ENCODE measurements at places on chromosomes 1 and 21.

GRCh38 chr1:46134660-46135331 lies 2.4 kb upstream of the PIK3R3 start:
- DNase-seq = no peak

DNA sequence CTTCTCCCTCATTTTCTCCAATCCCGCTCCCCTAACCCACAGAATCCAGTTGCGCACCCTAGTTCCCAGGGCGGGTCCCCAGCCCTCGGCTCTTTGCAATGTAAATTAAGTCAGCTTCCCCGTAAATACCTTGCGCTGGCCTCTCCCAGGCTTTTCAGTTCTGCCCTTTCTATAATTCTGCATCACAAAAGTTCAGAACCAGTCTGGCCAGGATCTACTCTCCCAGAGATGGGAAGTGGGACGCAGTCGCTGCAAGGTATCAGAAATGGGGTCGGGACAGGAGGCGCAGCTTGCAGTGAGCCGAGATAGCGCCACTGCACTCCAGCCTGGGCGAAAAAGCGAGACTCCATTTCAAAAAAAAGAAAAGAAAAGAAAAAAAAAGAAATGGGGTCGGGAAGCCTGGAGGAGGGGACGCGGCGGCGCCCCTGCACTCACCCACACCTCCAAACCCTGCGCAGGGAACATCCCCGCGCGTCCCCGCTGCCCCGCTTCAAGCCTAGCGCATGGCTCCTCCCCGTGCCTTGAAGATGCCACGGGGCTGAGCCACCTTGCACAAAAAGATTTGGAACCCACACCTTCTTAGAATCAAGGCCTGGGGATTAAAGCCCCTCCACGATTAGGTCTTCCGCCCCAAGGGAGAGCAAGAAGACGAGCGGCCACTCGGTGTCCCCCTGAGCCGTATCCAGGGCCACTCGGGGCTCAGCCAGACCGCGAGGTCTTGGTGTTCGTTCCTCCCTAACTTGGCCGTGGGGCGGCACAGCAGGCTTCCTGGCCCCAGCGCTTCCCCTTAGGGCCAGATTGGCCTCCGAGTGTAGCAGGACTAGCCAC lies 27.2 kb upstream of the ITLN2 start:
- no peak for DNase-seq

DNA sequence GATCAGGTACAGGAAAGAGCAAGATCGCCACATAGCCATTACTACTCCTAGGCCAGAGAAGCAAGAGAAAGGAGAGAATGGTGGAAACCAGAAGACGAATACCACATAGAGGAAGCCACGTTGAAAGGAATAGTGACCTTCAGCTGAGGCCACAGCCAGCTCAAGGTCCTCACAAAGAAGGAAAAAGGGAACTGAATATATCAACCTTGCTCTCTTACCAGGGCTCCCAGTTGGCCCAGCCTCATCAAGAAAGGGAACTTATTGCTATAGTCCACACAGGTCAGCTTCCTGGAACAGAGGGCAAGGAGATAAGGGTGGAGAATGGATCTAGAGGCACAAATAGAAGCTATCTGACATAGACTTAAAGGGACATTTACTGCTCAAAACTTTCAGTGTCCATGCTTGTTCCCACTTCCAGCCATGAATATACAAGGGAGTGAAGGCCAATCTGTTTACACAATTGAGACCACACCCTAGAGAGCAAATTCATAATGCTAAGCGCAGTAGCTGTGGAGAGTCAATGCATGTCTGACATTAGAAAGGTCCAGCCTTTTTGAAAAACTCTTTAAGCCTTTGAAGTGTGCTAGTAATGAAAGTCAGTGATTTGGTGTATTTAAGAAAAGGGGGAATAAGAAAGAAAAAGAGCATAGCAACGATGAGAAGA lies 120.7 kb upstream of the ZC3H11B start:
- no peak for DNase-seq

GRCh38 chr1:45914836-45915235 lies 111.4 kb downstream of the MAST2 start:
- DNase-seq = no peak

- DNase-seq = peak; percentile 49
Measured at GRCh38 chr1:17874710-17875109, 119.6 kb downstream of the ACTL8 start.

DNA sequence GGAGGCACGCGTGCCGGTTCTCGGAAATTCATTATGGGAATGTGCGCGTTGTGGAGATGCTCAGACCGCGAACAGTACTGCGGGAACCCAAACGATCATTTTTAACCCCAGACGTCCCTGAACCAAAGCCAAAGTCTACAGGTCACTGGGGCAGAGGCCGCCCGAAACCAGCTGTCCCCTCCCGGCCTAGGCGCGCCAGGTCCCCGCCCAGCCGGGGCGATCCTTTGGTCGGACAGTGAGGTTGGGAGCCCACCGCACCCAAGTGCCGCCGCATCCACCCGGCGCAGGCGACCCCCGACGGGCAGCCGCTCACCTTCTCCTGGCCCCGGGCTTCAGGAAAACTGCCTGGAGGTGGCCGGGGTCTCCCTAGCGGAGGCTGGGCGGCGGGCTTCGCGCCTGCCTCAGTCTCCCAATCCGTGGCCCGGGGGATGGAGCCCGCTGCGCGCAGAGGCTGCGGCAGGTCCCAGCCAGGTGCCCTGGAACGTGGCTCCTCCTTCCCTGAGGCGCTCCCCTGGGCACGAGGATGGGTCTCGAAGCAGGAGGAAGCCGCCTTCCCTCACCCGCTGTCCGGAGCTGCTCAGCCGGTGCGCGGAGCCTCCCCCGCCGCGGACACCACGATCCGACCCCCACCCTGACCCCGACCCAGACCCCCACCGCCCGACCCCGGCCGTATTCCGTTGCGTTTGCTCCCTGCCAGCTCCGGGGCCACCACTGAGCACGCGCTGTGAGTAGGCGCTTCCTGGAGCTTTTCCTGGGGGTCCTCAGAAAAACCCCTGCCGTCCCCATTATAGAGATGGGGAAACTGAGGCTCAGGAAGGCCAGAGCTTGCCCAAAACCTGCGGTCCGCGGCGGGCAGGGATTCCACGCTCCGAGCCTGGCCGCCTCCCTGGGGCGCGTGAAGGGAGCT lies 8.1 kb upstream of the SLX9 start:
- DNase-seq = no peak

DNA sequence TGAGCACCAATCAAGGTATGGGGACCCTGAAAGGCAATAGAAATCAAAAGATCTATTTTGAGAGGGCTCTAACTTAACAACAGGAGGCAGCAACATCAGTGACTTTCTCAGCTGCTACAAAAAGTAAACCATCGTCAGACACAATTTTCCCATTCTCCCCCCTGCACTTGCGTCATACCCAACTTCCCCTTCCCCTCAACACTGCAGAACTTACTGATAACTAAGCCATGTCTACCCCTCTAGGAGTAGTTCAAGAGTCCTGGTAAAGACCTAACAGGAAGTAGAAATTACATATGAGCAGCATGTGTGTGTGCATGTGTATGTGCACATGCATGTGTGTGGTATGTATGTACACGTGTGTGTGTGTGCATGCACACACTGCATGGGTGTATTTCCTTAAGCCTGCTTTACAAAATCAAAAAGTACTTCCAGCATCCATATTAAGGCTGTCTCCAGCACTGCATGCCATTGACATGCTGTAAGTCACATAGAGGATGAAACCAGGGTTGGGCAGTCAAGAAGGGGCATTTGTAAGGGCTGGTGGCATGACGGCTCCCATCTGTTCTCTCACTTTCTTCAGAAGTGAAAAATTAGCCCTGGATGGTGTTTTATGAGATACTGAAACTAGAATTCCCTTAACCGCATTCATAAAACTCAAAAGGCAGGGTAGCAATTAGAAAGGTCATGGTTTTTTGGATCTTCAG lies 460.1 kb upstream of the RUNX1 start:
- no peak for DNase-seq

DNA sequence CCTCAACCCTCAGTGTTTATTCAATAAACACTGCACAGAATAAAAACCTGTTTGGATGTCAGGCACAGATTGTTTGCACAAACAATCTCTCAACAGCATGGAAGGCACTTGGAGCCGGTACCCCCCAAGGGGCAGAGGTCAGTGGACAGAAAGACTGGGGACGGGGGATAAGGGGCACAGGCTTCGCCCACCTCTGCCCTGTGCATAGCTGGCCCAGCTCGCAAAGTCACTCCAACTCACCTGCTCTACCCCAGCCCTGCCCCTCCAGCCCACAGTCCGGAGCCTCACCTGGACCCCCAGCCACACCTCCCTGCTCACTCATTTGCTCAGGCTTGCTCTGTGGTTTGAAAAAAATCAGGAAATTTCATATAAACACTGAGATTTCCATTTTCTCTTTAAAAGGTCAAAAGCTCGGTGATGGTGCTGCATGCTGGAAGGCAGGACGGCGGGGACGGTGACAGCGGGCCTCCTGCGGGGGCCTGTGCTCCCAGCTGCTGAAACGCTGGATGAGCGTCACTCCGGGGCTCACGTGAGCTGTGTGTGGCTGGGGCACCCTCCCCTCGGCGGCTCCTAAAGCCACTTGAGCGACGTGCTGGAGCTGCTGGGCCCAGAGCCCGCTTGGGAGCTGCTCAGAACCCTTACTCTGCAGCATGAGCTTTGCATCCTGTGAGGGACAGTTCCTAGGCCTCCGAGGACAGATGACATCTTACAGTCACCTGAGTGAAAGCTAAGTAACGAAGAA lies 54.5 kb downstream of the PRDM15 start:
- no peak for DNase-seq

- peak; percentile 79 for DNase-seq
Measured at GRCh38 chr1:160862203-160863060, at the start of gene CD244. Gene CD244, minus strand, starts transcription at chr1:160862887. Its CDS starts 210 bp downstream, at chr1:160862677.

GRCh38 chr1:204944662-204945061 lies 74.0 kb downstream of the NFASC start:
- DNase-seq = no peak

DNA sequence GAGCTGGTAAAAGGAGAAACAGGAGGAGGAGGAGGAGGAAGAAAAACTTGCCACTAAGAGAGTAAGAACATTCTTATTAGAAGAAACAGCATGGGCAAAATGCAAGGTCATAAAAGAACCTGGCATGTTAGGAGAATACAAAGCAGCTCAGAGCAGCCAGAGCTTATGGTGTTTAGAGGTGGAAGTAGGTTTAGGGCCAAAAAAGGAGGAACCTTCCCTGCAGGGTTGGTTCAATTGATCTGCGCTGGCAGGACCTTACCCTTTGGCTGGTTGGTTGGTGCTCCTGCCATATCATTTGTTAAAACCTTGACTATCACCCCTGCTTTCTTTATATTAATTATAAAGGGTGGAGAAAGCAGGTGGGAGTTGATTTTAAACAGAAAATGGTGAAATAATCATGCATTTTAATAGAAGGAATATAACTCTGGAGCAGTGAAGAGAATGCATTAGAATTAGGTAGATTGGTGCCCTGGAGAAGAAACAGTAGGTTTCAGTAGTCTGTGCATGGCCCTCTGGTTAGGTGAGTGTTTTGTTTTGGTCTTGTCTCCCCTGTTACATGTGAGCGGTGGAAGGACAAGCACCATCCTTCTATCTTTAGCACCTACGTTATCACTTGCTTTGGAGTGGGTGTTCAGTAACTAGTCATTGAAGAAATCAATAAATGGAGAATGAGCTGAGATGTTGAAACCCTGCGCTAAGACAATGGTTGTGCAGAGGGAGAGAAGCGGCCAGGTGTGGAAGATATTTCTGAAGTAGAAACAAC lies 110.4 kb upstream of the NGF start:
- no peak for DNase-seq

- DNase-seq = no peak
Measured at GRCh38 chr1:100250807-100251206, 1.2 kb upstream of the DBT start.

DNA sequence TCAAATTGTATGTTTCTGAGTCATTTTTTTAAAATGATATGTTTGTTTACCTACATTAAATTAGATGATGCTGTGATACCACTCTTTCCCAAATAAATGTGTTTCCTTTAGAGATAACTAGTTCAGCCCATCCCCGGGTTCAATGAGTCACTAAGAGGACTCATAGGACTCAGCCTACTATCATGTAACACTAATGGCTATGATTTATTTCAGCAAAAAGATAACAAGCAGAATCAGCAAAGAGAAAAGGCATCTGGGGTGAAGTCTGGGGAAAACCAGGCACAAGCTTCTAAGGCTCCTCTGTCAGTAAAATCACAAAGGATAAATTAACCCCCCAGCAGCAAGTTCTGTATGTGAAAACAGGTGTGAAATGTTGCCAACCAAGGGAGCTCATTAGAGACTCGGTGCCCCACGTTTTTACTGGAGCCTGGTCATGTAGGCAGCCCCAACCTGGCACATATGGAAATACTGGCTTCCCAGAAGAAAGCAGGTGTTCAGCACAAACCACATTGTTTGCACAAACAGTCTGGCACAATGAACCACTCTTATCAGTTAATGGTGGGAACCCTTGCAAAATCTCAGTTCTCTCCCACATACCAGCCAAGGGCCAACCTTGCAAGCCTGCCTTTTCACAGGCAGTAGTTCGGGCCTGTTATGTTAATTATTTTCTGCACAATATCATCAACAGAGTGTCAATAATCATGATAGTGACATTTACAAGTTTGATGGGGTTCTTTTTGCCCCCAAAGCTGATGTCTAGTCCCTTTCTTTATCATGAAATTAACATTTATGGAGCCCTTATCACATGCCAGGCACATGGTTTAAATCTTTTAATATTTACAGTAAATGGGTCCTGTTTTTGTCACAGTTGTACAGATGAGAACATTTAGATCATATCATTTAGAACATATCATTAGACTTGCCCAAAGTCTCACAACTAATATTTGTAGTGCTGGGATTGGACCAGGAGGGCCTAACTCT lies 23.1 kb upstream of the CNN3 start:
- no peak for DNase-seq

GRCh38 chr1:83555871-83556270 lies 443.1 kb downstream of the TTLL7 start:
- DNase-seq = no peak

DNA sequence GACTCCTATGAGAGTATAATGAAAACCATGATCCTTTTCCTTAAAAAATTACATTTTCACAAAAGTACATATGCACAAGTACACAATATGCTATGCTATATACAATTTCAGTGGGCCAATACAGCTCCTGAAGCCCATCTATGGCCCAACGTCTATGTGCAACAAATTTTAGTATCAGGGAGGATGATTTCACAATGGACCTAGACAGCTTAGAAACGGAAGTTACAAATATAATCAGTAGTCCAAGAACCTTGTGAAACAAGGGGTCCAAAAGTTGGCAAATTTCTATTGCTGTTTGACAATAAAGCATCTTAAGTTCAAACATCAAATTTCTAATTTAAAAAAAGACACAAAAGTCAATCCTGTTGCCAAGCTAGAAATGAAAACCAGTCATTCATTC lies 87.0 kb downstream of the DPYD start:
- no peak for DNase-seq

- DNase-seq = no peak
Measured at GRCh38 chr21:29256126-29256910, 42.4 kb upstream of the BACH1 start.

DNA sequence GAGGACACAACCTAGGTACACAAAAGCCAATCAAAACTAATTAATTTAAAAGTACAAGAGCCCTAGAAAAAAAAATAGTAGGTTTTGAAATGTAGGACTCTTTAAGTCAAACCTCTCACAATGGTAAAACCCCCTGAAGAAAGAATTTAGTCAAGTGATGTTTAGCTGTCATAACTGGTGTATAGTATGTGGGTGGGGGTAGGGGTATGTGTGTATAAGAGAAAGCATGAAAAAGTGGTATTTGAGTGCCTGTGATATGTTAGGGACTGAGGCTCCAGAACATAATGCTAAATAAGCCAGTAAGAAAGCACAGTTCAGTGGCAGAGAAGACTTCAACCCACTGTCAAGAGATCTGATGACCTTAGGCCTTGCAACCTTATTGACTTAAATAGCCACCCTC lies 507.9 kb downstream of the TTLL7 start:
- DNase-seq = no peak
